Activated CD4-positive, alpha-beta T cell treated with anti-CD3 and anti-CD28 coated beads, Interleukin-10, Interleukin-2, amounts not matched to agents 100 ng/mL and 50 ng/mL, durations not matched to agents 16 hours and 8 hours (primary cell): ENCODE measurements at places on chromosomes 7 and 10.
A peak's percentile ranks its signal among the peaks of the same experiment; 100 is the strongest.

DNA sequence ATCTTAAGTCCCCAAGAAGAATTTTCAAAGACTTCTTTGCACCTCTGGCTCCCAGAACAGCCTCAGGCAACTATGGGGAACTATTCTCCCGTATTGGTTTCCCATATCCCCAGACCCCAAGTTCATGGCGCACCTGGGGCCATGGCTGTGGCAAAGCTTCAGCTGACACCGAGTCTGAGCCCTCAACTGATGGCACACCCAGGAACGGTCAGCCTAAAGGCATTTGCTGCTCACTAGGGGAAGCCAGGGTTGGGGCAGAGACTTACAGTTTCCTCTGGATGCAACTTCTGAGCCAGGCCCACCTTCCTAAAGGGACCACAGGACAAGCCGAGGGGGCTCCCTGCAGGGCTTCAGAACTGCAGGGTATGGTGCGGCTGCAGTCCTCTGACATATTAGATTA is 13.7 kb upstream of the CPA1 start:
- no peak for DNase-seq

DNA sequence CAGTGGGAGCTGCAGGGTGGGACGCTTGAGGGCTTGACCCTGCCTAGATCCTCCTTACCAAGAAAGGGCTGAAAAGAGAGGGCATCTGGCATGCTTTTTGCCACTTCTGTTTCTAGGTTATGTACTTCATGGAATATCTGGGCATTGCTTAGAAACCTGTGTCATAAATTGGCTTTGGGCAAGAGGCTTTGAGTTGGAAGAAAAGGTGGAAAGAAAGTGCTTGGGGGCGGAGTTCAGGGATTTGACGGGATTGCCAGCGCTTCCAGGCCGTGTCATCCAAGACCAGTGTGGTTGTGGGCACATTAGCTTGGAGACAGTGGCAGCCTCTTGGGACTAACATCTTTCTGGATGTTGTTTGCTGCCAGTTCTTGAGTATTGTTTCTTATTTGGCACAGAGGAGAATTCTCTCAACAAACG is 825 bp downstream of the ZNF862 start:
- DNase-seq = no peak

DNA sequence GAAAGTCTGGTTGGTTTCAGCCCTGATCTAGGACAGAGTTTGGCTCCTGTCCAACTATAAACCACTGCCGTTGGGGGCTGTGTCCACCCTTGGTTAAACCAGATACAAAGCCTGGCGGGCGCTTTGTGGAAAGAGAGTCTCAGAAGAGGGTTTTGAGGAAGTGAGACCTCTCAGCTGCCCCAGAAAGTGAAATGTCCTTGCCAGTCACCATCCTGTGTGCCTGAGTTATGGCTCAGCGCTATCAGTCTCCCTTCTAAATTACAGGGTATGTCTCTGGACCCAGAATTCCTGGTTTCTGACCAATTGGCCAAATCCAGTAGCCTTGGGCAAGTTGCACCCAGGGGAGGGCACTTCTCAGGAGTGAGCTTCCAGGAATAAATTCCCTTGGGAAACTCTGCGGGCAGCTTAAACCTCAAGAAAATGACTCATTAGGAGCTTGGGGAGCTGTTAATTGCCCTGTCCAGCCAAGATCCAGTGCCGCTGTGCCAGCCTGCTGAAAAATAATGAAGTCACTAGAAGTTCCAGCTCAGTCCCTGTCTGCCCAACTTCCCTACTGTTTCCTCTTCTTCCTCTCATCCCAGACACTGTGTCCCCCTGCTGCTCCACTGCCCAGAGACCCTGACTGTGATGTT is 66.7 kb upstream of the PDZD8 start:
- DNase-seq = no peak

GRCh38 chr7:130944997-130945396 is 211.0 kb upstream of the KLF14 start:
- DNase-seq = no peak

DNA sequence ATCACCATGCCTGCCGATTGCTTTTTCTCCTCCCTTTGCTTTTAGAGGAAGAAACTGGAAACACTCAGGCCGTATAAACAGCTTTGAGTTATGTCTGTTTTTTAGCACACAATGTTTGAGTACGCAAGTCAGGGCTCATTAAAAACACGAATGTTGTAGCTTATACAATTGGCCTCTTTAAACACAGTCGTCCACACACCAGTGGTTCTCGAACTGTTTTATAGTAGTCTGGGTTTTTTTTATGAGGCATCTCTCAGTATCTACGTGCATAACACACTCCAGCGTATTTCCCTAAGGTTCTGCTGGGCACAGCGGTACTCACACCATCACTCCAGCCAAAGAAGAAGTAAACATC is 13.4 kb upstream of the CARD11 start:
- no peak for DNase-seq

GRCh38 chr7:64875658-64876406 is 27.2 kb upstream of the ZNF273 start:
- DNase-seq = no peak

DNA sequence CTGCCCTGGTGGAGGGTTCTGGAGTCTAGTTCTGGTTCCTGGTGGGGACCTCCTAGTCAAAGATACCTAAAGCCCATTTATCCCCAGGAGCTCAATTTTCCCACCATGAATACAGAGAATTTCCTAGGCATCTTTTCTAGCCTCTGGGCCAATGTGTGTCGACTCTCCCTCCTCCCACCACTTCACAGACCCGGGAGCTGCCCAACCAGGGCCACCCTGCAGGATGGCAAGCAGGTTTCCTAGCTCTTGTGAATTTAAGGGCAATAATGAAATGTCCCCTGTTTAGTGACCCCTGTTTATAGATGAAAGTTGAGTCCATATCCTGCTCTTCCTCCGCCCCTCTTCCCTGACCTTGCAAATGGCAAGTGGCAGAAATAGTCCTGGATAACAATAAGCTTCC is 9.4 kb downstream of the DLX5 start:
- no peak for DNase-seq

DNA sequence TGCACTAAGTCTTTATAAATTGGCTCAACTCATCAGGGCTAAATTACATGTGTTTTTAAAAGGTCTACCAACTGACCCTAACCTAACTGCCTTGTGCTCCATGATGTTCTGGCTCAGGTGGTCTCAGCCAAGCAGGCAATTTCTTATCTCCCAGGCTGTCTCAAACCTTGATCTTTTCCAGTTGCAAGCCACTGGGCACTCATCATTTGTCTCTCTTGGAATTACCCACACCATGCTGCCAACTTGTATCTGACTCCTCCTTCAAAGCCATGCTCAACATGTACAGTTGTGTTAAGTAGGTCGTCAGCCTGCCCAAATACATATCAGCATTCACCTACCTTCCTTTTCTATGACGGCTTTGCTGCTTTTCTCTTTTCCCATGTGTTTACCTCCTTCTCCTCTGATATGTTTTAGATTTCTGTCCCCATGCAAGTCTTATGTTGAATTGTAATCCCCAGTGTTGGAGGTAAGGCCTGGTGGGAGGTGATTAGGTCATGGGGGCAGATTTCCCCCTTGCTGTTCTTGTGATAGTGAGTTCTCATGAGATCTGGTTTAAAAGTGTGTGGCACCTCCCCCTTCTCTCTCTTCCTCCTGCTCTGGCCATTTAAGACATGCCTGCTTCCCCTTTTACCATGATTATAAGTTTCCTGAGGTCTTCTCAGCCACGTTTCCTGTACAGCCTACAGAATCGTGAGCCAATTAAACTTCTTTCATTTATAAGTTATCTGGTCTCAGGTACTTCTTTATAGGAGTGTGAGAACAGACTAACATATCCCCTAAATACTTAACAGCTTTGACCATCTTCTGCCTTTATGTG is 130.0 kb downstream of the ELAPOR2 start:
- DNase-seq = no peak

GRCh38 chr10:121614613-121615434 is 16.6 kb upstream of the FGFR2 start:
- DNase-seq = no peak

GRCh38 chr7:12490107-12490688 is 80.3 kb upstream of the SCIN start:
- peak; percentile 34 for DNase-seq

GRCh38 chr10:130403153-130404075 is 267.2 kb downstream of the GLRX3 start:
- no peak for DNase-seq

GRCh38 chr7:26792006-26792405 is 72.4 kb downstream of the SKAP2 start:
- DNase-seq = no peak

DNA sequence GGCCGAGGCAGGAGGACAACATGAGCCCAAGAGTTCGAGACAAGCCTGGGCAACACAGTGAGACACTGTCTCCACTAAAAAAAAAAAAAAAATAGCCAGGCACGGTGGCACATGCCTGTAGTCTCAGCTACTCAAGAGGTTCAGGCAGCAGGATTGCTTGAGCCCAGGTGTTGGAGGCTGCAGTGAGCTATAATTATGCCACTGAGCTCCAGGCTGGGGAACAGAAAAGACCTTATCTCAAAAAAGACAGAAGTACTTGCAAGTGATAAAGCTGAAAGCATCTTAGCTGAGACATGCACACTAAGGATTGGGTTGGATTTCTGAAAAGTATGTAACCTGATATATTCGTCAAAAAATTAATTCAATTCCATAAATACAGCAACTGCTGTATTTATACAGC is 68.4 kb downstream of the PPP1R3C start:
- DNase-seq = no peak
